ENCODE measurements at places on chromosomes 4 and X. TPM values are rescaled to one million over a fixed set of nuclear protein-coding genes. Genes with fewer than 3 reads are reported as not detected.

FAM9C gene
- total RNA-seq, result 0.05 TPM

ZNF141 gene
- 25.3 TPM for total RNA-seq

NAA11 gene
- total RNA-seq, result not detected

ARSD gene
- total RNA-seq, result 4.1 TPM

PPEF2 gene
- not detected for total RNA-seq

CXCR3 gene
- total RNA-seq, result 163 TPM

ABLIM2 gene
- 0.56 TPM for total RNA-seq

BBS7 gene
- 15.4 TPM for total RNA-seq

BEX4 gene
- total RNA-seq, result 7.8 TPM

TLR2 gene
- total RNA-seq, result 4.6 TPM

ADGRG2 gene
- total RNA-seq, result not detected

ZAR1 gene
- total RNA-seq, result not detected
